ENCODE measurements at places on chromosomes 4 and X.

DNA sequence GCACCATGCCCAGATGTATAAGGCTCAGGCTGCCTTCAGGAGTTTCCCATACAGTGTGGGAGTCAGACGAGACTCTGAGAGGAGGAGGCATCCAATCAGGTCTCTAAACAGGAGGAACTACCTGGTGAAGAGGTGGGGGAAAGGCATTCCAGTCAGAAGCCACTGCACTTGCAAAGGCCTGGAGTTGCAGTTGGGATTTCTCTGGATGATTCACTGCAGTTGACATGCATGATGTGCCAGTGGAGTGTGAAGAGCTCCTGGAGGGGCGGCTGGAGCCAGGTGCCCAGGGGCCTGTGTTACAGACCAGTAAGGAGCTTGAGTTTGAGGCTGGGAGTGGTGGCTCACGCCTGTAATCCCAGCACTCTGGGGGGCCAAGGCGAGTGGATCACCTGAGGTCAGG lies 339.1 kb downstream of the ARHGAP10 start:
- H3K27me3 ChIP-seq, result no peaks in the 10 kb centered on the region
- H3K4me1 ChIP-seq, result peaks cover 11% of the 10 kb centered on the region
- no peak overlapping the region for H3K27ac ChIP-seq
- no peaks in the 10 kb centered on the region for H3K36me3 ChIP-seq
- no peak overlapping the region for H3K4me3 ChIP-seq

DNA sequence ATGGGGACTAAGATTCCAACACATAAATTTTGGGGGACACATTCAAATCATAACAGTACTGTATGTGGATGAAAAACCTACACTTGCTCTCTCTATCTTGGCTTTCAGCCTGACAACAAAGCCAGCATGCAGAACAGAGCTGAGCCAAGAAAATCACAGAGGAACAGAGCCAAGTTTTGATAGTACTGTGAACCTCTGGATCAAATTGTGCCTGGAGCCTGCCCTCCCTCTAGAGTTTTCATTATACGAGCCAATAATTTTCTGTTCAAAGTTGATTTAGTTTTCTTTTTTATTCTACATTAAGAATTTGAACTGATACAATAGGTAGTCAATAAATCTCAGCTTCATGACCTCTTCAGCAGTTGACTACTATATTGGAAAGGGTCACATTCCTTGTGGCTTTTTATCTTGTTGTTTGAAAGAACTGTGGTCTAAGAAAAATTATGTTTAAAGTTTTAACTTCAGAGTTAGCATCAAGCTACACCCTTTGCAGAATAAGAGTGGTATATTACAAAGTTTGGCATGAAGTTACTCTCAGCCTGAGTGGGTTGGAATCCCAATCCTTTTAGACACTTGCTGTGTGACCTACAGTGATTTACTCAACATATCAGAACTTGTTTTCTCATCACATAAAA lies 31.1 kb downstream of the GRID2 start:
- peak; percentile 66 for DNase-seq
- no peaks in the 10 kb centered on the region for H3K36me3 ChIP-seq
- no peaks in the 10 kb centered on the region for H3K4me1 ChIP-seq

DNA sequence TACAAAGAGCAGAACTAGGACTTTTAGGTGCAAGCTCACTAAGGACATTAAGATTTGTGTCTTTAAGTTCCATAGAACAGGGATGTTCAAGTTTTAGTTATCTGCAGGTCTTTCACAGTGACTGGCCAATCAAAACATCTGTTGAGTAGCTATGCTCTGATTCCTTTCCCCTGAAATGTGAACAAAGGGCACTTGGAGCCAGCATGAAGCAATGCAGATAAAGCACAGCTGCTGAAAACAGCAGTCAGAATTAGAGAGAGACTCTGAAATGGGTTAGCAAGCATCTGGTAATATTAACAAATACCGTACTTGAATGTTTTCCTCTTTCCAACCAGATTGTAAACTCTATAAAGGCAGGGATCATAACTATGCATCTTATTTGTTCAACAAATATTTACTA lies 276.9 kb downstream of the RAB28 start:
- DNase-seq, result no peak
- H3K36me3 ChIP-seq, result no peaks in the 10 kb centered on the region
- H3K27me3 ChIP-seq, result no peaks in the 10 kb centered on the region
- no peak overlapping the region for H3K27ac ChIP-seq
- H3K4me1 ChIP-seq, result no peaks in the 10 kb centered on the region

DNA sequence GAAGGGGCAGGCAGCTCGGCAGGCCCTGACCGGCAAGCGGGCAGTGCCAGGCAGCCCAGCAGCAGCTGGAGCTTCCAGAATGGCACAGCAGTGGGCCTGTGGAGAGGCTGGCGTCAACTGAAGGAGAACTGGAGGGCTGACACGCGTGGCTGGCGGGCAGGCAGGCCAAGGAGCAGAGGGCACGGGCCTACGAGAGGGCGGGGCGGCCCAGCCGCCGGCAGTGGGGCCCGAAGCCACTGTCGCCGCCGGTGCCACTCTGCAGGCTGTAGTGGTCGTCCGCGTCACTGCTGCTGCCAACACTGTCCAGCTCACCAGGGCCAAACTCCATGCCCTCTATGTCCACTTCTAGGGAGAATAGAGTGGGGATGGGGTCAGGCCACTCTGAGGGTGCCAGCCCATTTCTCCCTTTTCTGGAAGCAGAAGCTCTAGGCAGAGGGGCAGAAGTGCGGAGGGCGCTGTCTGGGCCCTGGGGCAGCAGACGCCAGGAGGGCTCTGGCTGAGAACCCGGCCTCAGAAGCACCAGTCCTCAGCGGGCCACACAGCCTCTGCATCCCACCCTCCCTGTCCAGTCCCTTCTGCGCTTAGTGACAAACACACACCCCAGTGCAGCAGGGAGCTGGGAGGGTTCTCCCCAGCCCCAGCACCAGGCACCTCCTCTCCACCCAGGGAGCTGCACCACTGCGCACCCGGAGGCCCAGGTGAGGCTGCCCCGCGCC lies 8.6 kb upstream of the HAUS3 start:
- no peak overlapping the region for H3K4me3 ChIP-seq
- no peaks in the 10 kb centered on the region for H3K4me1 ChIP-seq
- H3K27ac ChIP-seq, result no peak overlapping the region

GRCh38 chrX:11499076-11500044 lies 166.4 kb downstream of the ARHGAP6 start:
- no peaks in the 10 kb centered on the region for H3K36me3 ChIP-seq
- no peak overlapping the region for H3K27ac ChIP-seq
- H3K4me1 ChIP-seq, result no peaks in the 10 kb centered on the region
- H3K4me3 ChIP-seq, result no peak overlapping the region
- H3K27me3 ChIP-seq, result no peaks in the 10 kb centered on the region

DNA sequence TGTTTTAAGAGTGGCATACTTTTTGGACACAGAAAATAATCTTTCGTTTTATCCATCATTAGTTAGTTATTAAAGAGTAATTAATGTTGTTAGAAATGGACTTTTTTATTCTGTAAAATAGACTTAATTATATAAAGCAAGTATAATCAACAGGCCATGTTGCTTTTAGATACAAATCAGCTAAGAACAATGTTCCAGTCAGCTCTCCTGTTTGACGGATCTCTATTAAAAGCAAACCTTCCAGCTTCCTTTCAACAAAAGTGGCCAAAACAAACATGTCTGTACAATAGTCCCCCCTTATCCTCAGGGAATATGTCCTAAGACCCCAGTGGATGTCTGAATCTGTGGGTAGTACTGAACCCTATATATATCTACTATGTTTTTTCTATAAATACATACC lies 4.9 kb upstream of the SLC10A4 start:
- H3K27me3 ChIP-seq, result peaks cover 44% of the 10 kb centered on the region
- no peak overlapping the region for H3K27ac ChIP-seq

- H3K4me1 ChIP-seq, result peaks cover 15% of the 10 kb centered on the region
- no peak for DNase-seq
- H3K27me3 ChIP-seq, result no peaks in the 10 kb centered on the region
- peaks cover 4% of the 10 kb centered on the region for H3K36me3 ChIP-seq
- H3K4me3 ChIP-seq, result no peak overlapping the region
- peak overlapping the region; percentile 50 for H3K27ac ChIP-seq
These were observed 109.8 kb downstream of the SORBS2 start for GRCh38 chr4:185702147-185702663.

- no peaks in the 10 kb centered on the region for H3K27me3 ChIP-seq
- no peak for DNase-seq
- no peak overlapping the region for H3K27ac ChIP-seq
- H3K36me3 ChIP-seq, result no peaks in the 10 kb centered on the region
- H3K4me1 ChIP-seq, result peaks cover 23% of the 10 kb centered on the region
These were observed 59.6 kb downstream of the DCX start for GRCh38 chrX:111352424-111352823.

GRCh38 chr4:89757154-89757719 lies 79.7 kb downstream of the SNCA start:
- no peaks in the 10 kb centered on the region for H3K27me3 ChIP-seq
- H3K4me1 ChIP-seq, result no peaks in the 10 kb centered on the region
- H3K36me3 ChIP-seq, result no peaks in the 10 kb centered on the region
- H3K27ac ChIP-seq, result no peak overlapping the region
- no peak for DNase-seq
- H3K4me3 ChIP-seq, result no peak overlapping the region

DNA sequence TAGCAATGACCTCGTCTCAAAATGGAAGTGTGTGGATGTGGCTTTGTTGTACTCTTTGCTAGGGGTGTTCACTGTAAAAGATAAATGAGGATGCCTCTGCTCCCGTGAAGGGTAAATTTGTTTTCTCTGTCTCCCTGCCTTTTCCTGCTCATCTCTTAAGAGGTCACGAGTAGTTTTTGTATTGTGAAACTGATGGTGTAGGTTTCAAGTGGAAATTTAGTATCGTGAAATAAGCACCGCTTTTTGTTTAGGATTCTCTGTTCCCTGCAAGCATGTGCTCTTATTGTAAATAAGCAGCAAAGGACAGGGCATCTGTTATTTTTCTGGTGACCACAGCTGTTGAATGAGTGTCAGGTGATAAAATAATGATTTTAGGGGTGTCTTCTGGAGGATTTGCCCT lies 104.6 kb downstream of the PHEX start:
- no peaks in the 10 kb centered on the region for H3K36me3 ChIP-seq
- H3K4me3 ChIP-seq, result no peak overlapping the region
- H3K27me3 ChIP-seq, result no peaks in the 10 kb centered on the region
- H3K4me1 ChIP-seq, result peaks cover 21% of the 10 kb centered on the region
- H3K27ac ChIP-seq, result no peak overlapping the region
- DNase-seq, result no peak

Data from cardiac muscle cell (in vitro differentiated cells and primary cell).